ENCODE measurements at places on chromosomes 7 and 10. TPM values are rescaled to one million over a fixed set of nuclear protein-coding genes. Genes with fewer than 3 reads are reported as not detected.

DNA sequence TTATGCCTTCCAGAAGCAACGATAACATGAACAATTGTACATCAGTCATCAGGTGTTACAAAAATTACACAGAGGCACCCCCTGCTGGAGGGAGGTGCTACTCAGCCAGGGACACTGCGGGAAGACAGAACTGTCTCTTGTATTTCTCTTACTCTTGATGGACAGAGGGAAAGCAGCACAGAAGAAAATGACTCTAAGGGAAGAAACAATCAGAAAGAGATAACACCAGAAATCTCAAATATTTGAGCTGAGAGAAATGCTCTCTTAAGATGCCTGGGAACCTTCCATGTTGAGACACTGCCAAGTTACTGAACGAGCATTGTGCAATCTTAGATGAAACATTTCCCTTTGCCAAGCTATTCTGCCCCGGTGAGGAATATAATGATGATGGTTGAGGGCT, 227.6 kb upstream of the NPSR1 start:
- DNase-seq = peak; percentile 18

DNA sequence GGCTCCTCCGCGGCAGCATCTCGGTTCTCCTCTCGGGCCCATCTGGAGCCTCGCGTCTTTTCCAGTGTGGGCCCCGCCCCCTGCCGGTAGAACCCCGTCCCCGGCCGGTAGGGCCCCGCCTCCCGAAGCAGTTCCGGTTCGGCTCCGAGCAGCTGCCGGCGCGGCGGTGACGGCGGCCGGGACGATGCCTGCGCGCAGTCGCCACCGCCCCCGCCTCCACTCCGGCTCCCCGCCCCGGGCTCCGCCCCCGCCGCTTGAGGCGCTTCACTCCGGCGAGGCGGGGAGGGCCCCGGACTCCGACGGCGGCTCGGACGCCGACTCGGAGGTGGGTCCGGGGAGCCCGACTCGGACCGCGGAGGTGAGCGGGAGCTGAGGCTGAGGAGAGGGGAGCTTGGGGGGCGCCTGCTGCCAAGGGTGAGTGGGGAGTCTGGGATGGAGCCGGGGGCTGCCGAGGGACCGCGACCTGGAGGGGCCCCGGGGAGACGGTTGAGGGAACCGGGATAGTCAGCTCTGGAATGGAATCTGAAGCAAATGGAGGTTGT, at the start of gene SAMD8:
SAMD8 (plus strand) TSS at position 292 of the 542 bp plus-strand sequence. CDS start 38,873 bp downstream, outside the sequence.
- peak; percentile 90 for DNase-seq

GRCh38 chr10:62732841-62733653, 71.5 kb upstream of the ADO start:
- DNase-seq = peak; percentile 82

DNA sequence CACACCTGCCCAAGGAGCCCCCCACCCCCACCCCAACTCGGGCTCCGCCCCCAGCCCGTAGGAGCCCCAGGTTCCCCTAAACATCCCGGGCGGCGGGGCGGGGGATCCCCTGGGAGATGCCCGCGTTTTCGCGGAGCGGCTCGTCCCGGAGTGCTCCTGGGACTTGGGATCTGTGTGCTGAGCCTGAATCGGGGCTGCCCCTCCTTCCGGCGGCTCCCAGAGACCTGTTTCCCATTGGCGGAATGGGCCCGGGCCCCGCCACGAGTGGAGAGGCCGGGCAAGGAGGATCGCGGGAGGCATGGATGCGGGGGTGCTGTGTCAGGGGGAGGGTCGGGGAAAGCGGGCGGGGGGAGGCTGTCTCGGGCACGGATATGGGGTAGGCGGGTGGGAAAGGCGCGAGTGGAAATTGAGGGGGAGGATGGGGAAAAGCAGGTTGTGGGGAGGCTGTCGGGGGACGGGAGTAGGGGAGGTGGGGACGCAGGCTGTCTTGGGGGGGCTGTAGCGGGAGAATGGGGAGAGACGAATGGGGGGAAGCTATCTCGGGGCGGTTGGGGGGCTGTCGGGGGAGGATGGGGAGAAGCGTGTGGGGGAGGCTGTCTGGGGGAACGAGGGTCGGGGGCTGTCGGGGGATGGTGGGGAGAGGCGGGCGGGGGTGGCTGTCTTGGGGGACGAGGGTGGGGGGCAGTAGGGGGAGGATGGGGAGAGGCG, 572 bp upstream of the BHLHA15 start:
- DNase-seq = no peak

Gene SEMA3A
- 10.2 TPM for total RNA-seq

Gene OR9A4
- not detected for total RNA-seq

Gene CALHM1
- total RNA-seq = not detected

Measured in Caki2 (cell line).